Tibial nerve (tissue), 4 donors: ENCODE measurements at places on chromosomes 3 and 15. TPM values are rescaled to one million over a fixed set of nuclear protein-coding genes. Genes with fewer than 3 reads are reported as not detected.
A peak's percentile ranks its signal among the peaks of the same experiment; 100 is the strongest.

DNA sequence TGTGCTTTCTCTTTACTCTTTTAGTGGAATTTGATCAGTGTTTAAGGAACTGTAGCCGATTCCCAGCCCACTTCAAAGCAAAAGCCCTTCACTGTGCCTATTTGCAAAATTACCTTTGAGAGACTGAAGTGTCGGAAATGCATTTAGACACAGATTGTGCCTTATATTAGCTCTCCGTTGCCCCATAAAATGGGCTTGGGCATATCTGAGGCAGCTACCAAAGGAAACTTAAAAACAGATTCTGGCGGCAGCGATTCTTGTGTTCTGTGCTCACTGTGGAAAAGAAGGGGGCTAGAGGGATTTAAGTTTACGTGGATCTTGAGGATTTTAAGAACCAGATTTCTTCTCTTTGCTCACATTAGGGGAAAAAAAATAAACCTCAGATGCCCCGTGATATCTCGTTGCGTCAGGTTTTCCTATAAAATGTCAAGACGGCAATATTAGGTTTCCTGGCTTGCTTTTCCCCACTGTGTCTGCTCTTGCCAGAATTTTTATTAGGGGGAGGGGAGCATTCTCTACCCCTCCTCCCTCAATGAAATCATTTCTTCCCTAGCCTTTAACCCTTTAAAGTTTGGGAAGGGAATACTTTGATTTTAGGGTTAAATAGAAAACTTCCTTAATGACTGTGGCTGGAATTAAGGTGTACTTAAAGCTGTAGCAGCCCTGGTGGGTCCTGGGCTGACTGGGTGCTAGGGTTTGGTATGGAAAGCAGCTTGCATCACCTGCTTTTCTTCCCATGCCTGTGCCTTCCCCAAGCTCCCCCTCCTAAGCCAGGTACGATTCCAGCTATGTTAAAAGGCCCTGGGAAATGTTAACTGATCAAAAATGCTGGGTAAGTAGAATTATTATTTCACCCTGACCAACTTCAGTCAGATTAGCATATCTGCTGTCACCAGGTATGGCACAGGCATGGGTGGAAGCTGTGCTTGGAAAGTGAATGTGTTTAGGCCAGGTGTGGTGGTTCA lies 73.8 kb downstream of the SMAD3 start:
- DNase-seq: no peak

- DNase-seq: no peak
Observed at GRCh38 chr3:16810593-16811367, 74.0 kb upstream of the PLCL2 start.

CLDN16 gene
- not detected for total RNA-seq

- no peak for DNase-seq
Observed at GRCh38 chr3:24351779-24352469, 142.7 kb downstream of the THRB start.

DNA sequence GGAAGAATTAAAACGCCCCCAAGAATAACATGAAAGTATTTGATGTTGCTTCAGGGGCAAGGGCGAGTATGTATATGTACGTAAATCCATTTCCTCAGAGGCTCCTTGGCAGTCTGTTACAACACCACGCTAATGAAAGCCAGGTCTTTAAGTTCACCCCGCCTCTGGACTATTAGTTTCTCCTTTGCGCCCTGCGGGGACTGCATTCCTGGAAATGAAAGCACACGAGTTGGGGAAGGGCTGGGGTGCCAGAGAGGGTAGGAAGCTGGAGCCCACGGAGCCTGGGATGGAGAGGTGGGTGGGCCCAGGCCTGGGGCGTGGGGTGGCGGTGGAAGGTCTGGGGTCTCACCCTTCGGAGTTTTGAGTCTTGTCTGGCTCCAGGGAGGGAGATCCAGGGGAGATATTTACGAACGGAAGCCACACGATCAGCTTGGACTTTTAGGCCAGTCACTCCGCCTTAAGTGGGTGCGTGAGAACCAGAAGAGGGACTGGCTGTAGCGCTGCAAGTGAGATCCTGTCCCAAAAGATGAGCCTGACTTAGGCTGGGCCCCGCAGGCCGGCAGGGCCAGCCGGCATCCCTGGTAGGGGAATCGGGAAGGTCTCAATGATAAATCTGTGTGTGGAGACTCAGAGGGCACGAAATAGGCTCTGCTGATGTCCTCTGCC lies 1.6 kb upstream of the PLCL2 start:
- DNase-seq: no peak

DNA sequence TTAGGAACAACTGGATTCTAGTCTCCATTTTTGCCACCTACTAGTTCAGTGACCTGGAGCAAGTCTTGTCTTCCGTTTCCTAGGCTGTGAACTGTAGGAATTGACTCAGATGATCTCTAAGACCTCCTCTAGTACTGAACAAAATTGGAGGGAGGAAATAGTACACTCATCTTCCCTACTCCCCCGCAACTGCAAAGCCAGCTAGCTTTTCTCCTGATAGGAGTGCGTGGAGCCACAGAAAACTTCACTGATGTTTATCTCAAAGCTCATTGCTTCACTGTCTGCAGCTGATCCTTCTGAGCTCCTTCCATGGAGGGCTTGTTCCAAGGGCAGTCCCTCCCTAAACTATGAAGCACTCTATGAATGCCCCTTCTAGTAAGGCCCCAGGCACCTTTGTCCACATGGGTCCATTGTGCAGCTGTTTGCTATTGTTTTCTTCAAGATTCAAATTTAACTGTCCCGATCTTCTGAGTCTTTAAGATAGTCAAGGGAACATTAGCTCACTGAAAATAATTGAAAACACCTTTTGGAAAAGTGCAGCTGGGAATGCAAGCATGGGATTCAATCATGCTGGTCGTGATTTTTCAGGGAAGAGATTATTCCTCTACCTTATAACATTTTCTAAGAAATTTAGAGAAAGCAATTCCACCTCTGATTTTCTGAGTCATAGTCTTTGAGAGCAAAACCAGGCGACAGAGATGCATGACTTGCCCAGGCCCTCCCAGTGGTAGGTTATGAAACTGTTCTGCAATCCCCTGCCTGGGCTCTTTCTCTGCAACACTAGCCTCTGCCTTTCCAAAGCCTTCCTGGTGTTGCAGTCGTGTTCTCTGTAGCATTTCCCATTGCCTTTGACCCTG lies 24.3 kb downstream of the FILIP1L start:
- DNase-seq: no peak

GOLGA6A gene
- not detected for total RNA-seq

RNF111 gene
- 18.8 TPM for total RNA-seq

- no peak for DNase-seq
Observed at GRCh38 chr3:63731866-63732265, 79.4 kb downstream of the SNTN start.

SPESP1 gene
- 1.7 TPM for total RNA-seq

- no peak for DNase-seq
Observed at GRCh38 chr15:71104636-71105035, 10.6 kb upstream of the THSD4 start.

- no peak for DNase-seq
Observed at GRCh38 chr15:76844096-76844495, 61.0 kb downstream of the SCAPER start.

DNA sequence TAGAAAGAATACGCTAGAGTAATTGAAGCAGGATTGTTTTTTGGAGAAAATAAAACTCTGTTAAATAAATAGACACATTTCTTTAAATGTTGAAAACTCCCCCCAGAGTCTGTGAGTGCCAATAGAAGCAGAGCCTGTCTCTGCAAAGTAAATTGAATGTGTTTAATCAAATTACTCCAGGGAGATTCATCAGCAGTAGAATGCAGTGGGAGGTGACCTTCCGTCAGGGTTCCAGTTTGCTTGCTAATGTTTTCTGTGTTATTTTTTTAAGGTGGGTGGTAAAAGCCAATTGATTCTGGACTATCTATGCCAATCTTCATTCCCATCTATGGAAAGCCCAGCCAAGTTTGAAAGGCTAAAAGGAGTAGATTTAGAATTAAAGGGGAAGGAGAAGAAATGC lies 612.4 kb upstream of the GRM7 start:
- no peak for DNase-seq

GRCh38 chr3:99012051-99012450 lies 110.6 kb upstream of the DCBLD2 start:
- no peak for DNase-seq

- peak; percentile 65 for DNase-seq
Observed at GRCh38 chr15:100438570-100438969, 90.2 kb downstream of the CERS3 start.

DNA sequence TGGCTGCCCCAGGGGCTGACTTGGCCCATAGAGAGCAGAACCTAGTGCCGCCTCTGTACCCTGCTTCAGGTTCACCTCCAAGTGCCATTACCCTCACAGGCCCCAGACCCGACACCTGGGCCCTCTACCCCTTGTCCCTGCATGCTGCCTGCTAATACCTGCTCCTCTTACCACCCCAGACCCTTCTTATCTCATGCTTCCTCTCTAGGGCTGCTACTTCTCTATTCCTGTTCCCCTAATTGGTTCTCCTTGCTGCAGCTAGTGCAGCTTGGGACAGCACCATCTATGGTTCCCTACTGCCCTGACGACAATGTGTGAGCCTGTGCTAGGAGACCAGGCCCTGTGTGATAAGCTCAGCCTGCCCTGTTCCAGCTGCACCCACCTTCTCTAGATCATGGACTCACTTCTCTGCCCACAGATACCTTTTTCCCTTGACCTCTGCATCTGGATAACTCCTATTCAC lies 15.3 kb downstream of the HDAC11 start:
- DNase-seq: no peak

TGM5 gene
- not detected for total RNA-seq

STRC gene
- 1.4 TPM for total RNA-seq

ARRDC4 gene
- 27.1 TPM for total RNA-seq

ALS2CL gene
- total RNA-seq: 13.0 TPM
